ENCODE measurements at places on chromosomes 1 and 21.

- no peak for DNase-seq
Measured at GRCh38 chr1:224767676-224768075, 151.6 kb downstream of the CNIH3 start.

DNA sequence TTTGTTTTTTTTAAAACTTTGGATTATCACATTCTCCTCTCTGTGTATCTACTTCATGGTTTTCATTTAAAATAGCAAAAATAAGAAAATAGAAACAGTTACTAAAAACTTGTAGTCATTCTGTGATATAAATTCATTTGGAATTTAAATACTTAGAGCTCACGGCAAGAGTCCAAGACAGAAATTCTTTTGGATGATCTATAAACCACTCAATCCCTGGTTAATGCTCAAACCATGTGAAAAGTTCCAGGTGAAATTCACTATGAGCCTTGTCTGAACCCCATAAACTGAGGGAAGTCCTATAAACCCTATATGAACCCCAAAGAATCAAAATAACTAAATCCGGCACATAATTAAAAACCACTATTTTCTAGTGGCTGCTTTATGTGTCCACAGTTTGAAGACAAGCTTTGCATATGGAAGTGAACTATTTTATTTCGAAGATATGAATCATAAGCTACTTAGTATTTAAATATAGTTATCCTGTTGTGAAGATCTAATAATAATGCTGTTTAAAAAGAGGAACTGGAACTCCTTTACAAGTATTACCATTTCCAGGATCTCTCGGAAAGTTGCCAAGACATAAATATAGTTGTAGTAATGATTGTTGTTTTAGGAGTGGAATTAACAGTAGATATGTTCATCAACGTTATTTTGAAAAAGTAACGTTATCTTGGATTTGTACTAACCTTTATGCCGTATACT lies 163.5 kb downstream of the NFIA start:
- DNase-seq, result no peak

- peak; percentile 76 for DNase-seq
Measured at GRCh38 chr1:39955547-39956539, 898 bp downstream of the MFSD2A start.

- no peak for DNase-seq
Measured at GRCh38 chr1:244137725-244138124, 86.6 kb downstream of the ZBTB18 start.

DNA sequence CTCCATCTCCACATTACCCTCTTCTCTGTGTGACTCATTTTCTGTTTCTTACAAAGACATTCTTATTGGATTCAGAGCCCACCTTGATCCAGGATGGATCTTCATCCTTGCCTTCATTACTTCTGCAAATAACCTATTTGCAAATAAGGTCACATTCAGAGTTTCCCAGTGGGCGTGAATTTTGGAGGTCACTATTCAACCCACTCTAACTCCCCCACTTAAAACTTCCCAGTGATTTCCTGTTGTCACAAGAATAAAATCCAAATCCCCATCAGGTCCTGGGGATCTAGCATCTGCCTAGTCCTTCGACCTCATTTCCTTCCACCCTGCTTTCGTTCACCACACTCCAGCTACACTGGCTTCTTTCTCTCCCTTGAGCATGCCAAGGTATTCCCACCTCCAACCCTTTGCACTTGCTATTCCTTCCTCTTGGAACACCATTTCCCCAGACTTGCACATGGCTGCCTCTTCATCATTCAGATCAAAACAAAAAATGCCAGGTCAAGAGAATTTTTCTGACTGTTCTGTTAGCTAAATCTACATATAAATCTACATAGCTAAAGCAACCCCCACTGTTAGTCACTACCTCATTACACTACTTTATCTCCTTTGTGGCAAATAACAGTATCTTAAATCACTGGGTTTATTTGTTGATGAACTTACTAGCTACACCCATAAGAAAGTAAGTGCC lies 187.2 kb downstream of the TOMM20 start:
- no peak for DNase-seq

- DNase-seq, result no peak
Measured at GRCh38 chr1:232308616-232309015, 321.3 kb downstream of the SIPA1L2 start.

DNA sequence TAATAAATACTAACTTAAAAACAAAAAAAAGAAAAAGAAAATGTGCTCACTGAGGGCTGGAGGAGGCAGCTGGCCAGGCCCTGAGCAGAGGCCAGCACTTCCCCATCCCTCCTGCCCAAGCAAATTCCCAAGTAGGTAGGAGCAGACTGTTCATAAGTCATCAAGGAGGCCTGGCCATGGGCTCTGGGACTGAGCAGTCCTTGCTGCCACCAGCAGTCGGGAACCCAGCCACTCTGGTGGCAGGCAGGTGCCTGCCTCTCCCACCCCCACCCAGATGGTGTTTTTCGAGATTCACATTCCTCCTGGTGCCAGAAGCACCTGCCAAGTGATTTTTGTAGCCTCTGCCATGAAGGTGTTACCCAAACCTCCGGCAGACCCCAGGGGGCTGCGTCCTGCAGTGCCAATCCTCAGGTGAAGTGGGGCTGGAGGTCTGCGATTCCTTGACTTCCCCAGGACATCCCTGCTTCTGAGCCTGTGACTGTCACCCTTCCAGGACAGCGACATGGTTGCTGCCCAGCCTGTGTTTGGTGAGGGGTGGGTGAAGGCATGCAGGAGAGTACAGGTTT lies 204.2 kb upstream of the TMEM51 start:
- no peak for DNase-seq
